ENCODE measurements at places on chromosomes 12 and 14. TPM values are rescaled to one million over a fixed set of nuclear protein-coding genes. Genes with fewer than 3 reads are reported as not detected.
A peak's percentile ranks its signal among the peaks of the same experiment; 100 is the strongest.

DNA sequence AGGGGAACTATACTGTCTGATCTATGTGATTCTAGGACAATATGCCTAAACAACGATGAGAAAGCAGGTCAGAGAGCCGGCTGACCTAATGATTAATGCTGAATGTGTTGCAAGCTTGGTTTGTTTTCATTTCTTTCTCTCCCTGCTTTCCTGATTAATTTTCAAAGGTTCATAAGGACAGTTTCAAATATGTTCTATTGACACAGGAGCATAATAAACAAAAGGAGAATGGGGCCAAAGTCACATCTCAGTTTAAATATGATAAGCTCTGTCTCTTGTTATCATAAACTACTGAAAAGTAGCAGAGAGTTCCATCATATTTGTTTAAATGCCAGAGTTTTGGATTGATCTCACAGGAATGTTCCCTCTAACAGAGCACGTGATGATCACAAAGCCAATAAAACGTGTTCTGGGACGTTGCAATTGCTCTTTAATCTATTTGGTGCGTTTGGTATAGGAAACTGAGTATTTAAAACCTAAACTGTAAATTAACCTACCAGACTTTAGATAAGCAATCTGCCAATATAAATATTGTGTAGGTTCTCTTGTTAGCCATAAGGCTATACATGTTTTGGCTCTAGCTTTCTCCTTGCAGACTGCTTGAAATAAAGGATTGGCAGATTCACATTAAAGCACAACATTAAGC is 3.7 kb upstream of the HSD17B6 start:
- DNase-seq = peak; percentile 40

The BATF gene
- 2.6 TPM for total RNA-seq

The TAS2R42 gene
- not detected for total RNA-seq

GRCh38 chr12:25420116-25420515 is 133.0 kb downstream of the LMNTD1 start:
- no peak for DNase-seq

The GAS2L3 gene
- 1.0 TPM for total RNA-seq

DNA sequence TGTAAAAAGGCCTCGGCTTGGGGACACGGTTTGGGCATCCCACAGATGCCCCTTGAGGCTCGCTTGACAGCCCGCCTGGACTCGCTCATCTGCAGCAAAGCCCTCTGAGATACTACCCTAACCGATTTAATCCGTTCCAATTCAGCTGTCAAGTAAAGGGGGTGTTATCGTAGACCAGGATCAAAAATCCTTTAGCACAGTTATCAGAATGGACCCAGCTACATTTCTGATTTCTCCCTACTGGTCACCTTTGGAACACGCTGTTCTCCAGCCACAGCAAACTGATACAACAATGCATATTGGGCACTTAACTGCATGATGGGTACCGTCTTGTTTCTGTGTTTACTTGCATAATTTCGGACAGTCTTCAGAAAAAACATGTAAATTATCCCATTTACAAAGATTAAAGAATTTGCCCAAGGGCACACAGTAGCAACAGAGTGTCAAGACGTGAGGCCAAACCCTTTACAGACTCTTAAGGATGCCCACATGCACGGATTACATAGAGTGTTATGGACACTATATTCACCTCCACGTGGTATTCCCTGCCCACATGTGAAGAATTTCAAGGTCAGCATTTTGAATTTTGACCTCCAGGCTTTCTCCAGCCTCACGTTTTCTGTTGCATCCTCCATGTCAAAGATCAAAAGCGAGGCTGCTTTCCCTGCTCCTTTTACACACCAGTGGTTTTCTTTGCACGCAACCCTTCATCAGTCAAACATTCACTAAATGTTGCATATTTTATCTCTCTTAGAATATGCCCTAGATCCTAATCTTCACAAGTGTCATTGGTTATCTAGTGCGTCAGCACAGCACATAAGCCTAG is 3.2 kb upstream of the DUSP6 start:
- DNase-seq = no peak

All from bronchial epithelial cell (primary cell).